Kidney (tissue), 22 donors: ENCODE measurements at places on chromosomes 2 and 18.
A peak's percentile ranks its signal among the peaks of the same experiment; 100 is the strongest.

- no peak for DNase-seq
Measured at GRCh38 chr18:9701609-9702349, 6.3 kb upstream of the RAB31 start.

- no peak for DNase-seq
Measured at GRCh38 chr2:1730015-1730927, 14.0 kb downstream of the PXDN start.

DNA sequence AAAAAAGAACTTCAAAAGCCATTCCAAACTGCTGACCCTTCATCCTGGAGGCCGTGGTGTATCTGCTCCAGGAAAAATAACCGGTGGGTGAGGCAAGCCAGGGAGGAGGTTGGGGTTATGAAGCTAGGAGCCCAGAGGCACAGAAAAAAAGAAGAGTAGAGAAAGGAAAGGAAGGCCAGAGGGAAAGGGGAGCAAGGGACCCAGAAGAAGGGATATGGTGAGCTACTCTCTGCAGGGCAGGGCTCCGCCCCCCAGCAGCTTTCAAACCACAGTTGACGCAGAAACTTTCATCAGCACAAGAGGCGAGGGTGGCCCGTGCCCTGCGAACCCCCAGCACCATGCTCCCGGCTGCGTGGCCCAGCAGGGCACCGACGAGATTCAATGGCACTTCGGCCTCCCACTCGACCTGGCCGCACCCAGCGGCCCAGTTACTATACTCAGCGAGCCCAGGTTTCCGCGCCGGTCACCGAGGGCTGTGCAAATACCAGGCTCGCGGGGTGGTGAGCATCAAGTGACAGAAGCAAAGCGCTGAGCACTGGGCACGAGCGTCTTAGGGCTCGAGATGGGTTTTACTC, 665 bp downstream of the MCM6 start:
- peak; percentile 84 for DNase-seq

GRCh38 chr18:63273222-63273927, 46.2 kb downstream of the BCL2 start:
- peak; percentile 79 for DNase-seq
